ENCODE measurements at places on chromosomes 5 and 9. TPM values are rescaled to one million over a fixed set of nuclear protein-coding genes. Genes with fewer than 3 reads are reported as not detected.

SARDH gene
- total RNA-seq = 5.5 TPM

TRAF2 gene
- 11.0 TPM for total RNA-seq

PITX1 gene
- 66.7 TPM for total RNA-seq

ANKRD31 gene
- total RNA-seq = under 0.01 TPM

KCNV2 gene
- total RNA-seq = not detected

CBY3 gene
- not detected for total RNA-seq

SHC3 gene
- 11.7 TPM for total RNA-seq

GRPEL2 gene
- total RNA-seq = 28.7 TPM

CEL gene
- under 0.01 TPM for total RNA-seq

OR1J2 gene
- total RNA-seq = 0.32 TPM

NEUROG1 gene
- not detected for total RNA-seq

INSL6 gene
- 0.64 TPM for total RNA-seq

AGXT2 gene
- under 0.01 TPM for total RNA-seq

DAB2 gene
- total RNA-seq = 332 TPM

WNT8A gene
- not detected for total RNA-seq

ANGPTL2 gene
- 19.9 TPM for total RNA-seq

RASGRF2 gene
- total RNA-seq = 3.9 TPM

Measured in fibroblast of villous mesenchyme (primary cell).